ENCODE measurements at places on chromosomes 16 and 17. TPM values are rescaled to one million over a fixed set of nuclear protein-coding genes. Genes with fewer than 3 reads are reported as not detected.

DNA sequence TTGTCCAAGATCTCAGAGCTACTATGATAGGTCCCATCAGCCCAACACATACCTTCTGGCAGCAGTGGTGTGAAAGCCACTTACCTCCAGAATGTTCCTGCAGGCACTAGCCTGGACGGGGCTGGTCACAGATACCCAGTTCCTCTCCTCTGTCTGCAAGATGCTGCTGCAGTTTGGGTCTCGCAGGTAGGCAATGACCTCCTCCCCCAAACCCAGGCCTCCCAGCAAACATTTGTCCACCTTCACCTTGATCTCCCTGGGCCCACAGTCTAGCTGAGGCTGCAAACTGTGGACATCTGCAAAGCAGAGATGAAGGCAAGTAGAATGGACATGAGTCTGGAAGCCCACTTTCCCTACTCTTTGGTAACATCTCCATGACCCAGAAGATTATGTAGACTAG is 7.1 kb downstream of the GP2 start:
- DNase-seq = no peak
- H3K27ac ChIP-seq = no peak overlapping the region
- H3K4me1 ChIP-seq = no peaks in the 10 kb centered on the region
- H3K36me3 ChIP-seq = no peaks in the 10 kb centered on the region
- H3K4me3 ChIP-seq = no peak overlapping the region

- H3K4me1 ChIP-seq = no peaks in the 10 kb centered on the region
- no peak overlapping the region for H3K27ac ChIP-seq
- H3K27me3 ChIP-seq = no peaks in the 10 kb centered on the region
- H3K4me3 ChIP-seq = no peak overlapping the region
These were observed 23.3 kb downstream of the ZC3H18 start for GRCh38 chr16:88593489-88593888.

GRCh38 chr16:71515026-71515425 is 11.2 kb upstream of the CHST4 start:
- H3K4me1 ChIP-seq = no peaks in the 10 kb centered on the region
- no peak for DNase-seq
- H3K4me3 ChIP-seq = no peak overlapping the region
- peaks cover 12% of the 10 kb centered on the region for H3K27me3 ChIP-seq

DNA sequence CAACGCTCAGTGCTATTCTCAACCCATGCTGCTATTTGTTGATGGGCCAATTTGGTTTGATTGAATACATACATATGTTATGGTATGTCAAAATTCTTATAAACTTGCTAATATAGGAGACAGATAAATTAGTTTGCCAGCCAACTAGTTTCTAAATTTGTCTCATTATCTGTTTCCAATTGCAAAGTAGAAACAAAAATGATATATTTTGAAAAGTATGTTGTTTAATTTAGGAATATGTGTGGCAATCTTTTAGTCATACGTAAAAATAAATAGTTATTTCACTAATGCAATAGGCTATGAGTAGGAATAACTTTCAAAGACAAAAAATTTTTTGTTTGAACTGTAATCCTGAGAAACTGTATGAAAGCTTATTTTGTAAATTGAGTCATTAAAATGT is 210.6 kb upstream of the KCNJ16 start:
- H3K27ac ChIP-seq = no peak overlapping the region
- no peak for DNase-seq
- no peaks in the 10 kb centered on the region for H3K36me3 ChIP-seq
- H3K27me3 ChIP-seq = no peaks in the 10 kb centered on the region
- H3K4me3 ChIP-seq = no peak overlapping the region

- no peak overlapping the region for H3K4me3 ChIP-seq
- no peak overlapping the region for H3K27ac ChIP-seq
- no peak for DNase-seq
- no peaks in the 10 kb centered on the region for H3K4me1 ChIP-seq
These were observed 51.7 kb downstream of the NLK start for GRCh38 chr17:28093999-28094716.

GRCh38 chr17:8125154-8125946 is 1.4 kb upstream of the HES7 start:
- H3K36me3 ChIP-seq = no peaks in the 10 kb centered on the region
- H3K4me1 ChIP-seq = peaks cover 45% of the 10 kb centered on the region

GRCh38 chr17:33097411-33097810 is 105.8 kb downstream of the SPACA3 start:
- 0 out of 2 replicates have a peak, but pooled peaks cover 4% of the 10 kb centered on the region for H3K27me3 ChIP-seq
- H3K27ac ChIP-seq = no peak overlapping the region
- no peaks in the 10 kb centered on the region for H3K36me3 ChIP-seq
- H3K4me3 ChIP-seq = no peak overlapping the region

DNA sequence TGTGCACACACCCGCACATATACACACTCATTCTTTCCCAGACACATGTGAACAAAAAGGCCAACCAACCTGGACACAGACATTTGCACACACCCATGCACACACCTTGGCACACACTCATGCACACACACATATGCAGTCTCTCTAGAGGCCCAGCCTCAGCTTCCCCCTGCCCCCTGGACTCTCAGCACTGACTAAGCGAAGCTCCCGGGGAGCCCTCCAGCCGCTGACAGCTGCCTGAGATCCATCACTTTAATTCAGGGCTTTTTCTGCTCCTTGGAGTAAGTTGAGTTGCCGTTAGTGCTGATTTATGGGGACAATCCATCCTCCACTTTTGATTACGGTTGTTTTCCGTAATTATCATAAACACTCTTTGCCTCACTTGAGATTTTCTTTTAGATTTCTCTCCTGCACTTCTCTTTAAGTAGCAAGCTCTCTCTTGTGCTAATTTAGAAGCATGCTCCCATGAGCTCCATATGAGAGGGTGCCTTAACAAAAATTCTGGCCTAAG is 158.6 kb upstream of the CDC42EP4 start:
- H3K4me1 ChIP-seq = no peaks in the 10 kb centered on the region
- DNase-seq = no peak
- H3K27me3 ChIP-seq = peaks cover 26% of the 10 kb centered on the region
- H3K27ac ChIP-seq = no peak overlapping the region

SDR42E2 gene
- not detected for total RNA-seq

Measured in SJSA1 (cell line).